Urothelium cell line (cell line): ENCODE measurements at places on chromosomes 12 and 14.
A peak's percentile ranks its signal among the peaks of the same experiment; 100 is the strongest.

DNA sequence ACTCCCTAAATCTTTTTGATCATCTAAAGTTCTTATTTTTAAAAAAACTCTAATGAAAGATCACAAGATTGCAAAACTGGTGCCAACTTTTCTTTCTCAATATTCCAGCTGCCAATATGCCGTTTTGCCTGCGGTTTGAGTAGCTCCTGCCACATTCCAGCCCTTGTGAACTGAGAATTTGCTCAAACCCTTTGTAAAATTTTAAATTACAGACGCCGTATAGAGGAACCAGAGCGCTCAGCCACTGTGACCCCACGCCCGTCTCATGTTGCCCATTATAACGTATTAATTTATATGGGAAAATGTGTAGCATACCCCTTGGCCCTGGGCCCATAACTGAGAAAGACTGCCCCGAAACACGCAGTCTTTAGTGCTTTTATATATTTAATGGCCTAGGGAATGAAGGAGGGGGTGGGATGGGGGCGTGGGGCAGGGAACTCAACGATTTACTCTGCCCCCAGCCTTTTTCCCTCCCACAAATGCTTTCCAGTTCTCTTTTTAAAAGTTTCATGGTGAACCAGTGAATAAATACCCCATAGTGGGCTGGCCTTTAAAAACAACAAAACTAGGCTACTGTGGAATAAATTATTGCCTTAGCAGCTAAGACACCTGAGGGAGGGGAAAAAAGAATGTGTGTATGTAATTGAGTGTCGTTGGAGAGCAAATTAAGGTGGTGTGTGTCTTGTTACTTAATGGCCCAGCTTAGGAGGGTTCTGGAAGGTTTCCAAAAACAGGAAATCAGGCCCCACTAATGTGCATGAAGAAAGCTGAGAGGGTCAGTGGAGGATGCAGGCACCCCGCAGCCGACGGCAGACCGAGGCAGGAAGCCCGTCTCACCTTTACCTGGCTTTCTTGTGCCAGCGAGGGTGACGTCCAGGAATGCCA, 45.7 kb upstream of the RFLNA start:
- no peak for DNase-seq

- DNase-seq, result no peak
Observed at GRCh38 chr12:103865151-103865730, 24.2 kb upstream of the NT5DC3 start.

DNA sequence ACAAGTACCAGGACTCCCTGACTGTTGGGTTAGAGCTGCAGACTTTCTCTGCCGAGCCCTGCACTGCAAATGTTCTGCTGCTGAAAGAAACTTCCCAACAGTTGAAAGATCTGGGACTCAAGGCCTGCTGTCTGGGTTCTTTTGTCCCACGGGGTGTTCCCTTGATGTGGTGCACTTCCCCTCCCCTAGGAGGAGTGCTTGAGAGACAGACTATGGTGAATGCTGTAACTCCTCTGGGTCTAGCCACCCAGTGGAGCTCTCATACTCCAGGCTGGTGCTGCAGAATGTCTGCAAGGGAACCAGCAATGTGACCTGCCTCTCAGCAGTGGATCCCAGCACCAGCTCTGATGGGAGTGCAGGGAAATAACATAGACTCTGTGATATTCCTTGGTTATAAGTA, 129.2 kb upstream of the SLCO1B1 start:
- no peak for DNase-seq

- peak; percentile 50 for DNase-seq
Observed at GRCh38 chr12:71865166-71865713, 25.7 kb downstream of the TBC1D15 start.

- DNase-seq, result no peak
Observed at GRCh38 chr12:111469401-111469800, 63.7 kb downstream of the SH2B3 start.

DNA sequence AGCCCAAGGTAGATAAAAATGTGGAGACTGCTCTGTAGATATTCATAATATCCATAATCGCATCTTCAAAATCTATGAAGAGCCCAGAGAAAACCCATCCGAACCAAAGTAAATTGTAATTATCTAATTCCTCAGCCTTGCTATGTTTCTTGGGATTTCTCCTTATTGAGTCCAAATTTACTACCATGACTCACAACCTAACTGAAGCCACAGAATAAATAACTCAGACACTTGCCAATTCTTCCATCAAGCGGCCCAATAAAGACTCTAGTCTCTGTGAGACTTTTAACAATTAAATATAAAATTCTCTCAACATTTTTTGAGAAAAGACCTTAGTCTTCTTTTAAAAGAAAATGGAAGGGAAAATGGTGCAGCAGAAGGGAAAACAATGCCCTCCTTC, 409.8 kb downstream of the DAD1 start:
- no peak for DNase-seq

DNA sequence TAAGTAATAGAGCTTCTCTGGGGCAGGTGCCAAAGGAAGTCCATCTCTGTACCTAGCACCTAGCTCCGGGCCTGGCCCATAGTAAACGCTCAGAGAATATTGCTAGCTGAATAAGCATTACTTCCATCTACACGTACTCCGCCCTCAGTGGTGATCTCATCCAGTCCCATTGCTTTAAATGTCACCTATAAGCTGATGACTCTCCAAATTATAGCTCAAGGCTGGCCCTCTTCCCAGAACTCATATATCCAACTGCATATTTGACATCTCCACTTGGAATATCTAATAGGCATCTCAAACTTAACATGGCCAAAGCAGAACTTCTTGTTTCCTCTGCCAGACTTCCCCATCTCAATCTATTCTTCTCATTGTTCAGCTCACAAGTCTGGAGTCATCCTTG, 6.9 kb upstream of the DYNLL1 start:
- DNase-seq, result no peak

DNA sequence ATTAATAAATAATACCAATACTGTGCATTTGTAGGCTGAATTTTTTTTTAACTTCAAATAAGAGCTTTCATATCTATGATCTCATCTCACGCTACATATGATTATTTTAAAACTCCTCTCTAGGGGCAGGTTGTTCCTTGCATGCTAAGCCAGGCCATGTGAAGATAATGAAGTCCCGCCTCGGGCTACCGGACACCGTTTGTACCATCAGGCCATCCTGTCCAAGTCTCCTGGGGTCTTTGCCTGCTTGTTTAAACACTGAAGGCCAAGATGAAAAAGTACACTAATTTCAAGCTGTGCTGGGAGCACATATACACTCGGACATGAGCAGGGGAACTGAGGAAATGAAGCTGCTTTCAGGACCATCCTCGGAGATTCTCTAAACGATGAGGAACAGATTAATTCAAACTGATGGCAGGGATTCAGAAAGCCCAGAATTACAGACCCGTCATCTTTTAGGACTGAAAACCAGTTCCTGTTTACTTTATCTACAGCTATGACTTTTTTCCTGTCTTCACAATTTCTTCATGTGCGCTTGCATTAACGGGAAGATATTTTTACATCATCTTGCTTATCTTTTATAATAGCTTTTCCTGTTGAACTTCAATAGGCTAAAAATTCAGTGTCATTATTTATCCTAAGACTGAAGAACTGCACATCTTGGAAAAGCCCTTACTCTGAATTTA, 6.3 kb upstream of the ABHD12B start:
- no peak for DNase-seq

DNA sequence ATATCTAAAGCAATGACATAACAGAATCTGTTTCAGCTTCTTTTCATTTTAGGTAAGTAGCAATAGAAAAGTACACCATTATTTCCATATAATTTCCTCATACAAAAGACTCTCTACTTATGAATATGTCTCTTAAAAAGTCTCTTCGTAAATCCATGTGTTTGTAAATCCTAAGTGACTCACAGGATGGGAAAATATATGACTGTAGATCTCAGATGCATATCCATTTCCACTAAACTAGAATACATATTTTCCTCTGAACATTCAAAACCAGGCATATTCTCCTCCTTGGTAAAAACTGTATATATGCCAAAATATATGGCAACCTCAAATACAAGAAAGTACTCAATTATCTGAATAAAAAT, 93.6 kb downstream of the TXNDC16 start:
- DNase-seq, result no peak

DNA sequence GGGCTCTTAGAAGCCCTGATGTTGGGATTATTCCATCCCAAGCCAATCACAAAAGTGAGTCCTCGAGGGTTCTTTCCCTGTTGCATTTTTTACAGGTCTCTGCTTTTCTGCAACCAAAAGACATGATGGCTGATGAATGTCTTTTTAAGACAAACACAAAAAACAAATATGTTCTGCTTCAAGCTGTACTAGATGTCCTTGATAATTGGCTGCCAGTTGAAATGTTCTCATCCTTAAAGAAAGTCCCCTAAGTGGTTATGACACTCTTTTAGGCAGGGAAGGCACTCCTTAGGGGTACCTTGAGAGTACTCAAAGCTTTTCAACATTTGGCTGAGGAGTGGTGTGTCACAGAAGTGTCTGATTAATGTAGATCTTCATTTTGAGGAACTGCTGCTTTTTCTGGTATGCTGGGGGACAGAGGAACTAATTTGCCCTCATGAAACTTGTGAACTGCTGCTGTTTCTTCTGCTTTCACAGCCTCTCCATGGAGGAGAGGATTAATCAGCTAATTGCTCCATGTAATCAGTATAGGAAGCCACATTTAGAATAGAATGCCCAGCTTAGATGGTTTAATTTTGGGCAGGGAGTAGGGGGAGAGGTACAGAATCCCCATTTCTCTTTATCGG, 22.8 kb upstream of the IGF1 start:
- no peak for DNase-seq

DNA sequence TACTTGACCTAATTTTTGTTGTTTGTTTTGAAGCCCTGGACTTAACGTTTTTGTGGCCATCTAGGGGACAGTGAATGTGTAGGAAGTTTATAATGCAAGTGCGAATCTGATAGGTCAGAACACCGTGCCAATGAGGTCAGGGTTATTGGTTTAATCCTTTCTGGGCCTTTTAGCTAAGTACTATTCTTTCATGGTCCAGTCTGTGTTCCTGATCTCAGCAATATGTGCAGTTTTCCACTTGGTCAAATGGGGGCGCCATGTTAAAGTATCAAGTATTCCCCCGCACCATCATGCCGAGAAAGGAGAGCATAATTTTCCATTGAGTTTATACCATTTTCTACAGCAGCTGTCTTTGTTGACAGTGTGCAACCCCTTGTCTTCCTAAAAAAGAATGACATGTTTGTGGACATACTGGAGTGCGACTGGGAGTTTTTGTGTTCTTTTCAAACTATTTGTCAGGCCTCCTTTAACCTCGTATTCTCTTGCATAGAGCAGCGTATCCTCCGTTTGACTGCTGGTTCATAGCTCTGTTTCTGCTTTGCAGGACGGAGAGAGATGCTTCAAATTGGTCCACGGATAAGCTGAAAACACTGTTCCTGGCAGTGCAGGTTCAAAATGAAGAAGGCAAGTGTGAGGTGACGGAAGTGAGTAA, 1.3 kb downstream of the AHSA1 start:
- DNase-seq, result peak; percentile 53

DNA sequence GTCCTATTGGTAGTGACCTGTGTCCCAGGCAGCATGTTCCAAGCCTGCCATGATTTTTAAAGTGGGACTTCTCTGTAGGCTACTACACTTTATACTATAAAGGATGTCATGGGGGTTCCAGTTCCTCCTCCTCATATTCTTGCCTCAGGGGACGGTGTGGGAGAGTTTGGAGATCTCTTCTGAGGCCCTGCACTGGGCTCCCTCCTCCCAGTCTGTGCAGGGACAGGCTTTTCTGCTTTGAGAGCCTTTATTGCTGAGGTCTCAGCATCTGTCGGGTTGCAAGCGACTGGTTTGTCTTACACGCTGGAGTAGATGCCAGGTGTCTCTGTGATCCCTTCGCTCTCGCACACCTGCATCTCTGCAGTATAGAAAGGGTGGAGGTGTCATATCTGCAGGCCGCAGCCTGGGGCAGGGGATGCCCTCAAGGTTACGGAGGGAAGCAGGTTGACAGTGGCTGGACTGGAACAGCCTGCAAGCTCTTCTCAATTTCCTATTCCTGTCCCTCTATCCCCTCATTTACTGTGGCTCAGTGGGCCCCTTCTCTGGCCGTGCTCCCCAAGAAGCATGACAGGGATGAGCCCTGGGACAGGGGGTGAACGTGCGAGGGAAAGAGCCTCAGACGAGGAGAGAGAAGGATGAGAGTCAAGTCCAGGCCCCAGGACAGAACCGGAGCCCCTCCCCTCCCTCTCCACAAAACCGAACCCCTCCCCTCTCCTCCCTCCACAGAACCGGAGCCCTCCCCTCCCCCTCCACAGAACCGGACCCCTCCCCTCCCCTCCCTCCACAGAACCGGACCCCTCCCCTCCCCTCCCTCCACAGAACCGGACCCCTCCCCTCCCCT, 51.3 kb downstream of the SLC6A12 start:
- no peak for DNase-seq

GRCh38 chr12:121613462-121613861, 12.9 kb upstream of the ORAI1 start:
- DNase-seq, result no peak

DNA sequence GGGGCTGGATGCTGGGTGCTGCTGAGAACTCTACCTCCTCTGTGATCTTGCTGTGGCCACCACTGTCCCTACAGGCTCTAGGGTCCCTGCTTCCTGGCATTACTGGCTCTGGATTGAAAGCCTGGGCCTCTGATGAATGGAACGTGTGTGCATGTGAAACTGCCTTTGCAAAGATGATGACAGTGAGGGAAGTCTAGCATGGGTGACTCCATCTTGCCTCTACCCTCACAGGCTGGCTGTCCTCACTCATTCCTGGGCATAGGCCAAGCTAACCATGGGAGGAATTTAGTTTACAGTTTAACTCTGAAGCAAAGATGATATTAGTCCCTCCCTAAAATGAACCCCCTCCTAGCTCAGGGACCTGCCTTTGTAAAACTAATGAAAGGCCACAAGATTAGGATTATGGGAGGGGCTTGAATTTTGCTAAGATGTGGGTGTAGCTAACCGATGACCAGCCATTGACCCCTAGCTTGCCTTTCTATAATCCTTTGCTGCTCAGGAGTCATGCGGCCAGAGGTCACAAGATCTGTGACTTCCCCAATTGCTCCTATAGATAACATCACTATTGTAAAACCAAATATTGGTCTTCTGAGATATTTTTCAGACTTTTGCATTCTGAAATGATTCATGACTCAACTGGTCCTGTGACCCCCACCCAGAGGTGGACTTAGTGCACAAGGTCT, 2.2 kb upstream of the C1S start:
- DNase-seq, result no peak

GRCh38 chr12:69595689-69596088, 10.4 kb downstream of the CCT2 start:
- DNase-seq, result no peak

GRCh38 chr12:62971769-62972525, 37.0 kb upstream of the PPM1H start:
- no peak for DNase-seq

GRCh38 chr14:104404922-104405321, 174.6 kb upstream of the C14orf180 start:
- no peak for DNase-seq
